GM13977 (cell line): ENCODE measurements at places on chromosomes 1 and 21.
A peak's percentile ranks its signal among the peaks of the same experiment; 100 is the strongest.

DNA sequence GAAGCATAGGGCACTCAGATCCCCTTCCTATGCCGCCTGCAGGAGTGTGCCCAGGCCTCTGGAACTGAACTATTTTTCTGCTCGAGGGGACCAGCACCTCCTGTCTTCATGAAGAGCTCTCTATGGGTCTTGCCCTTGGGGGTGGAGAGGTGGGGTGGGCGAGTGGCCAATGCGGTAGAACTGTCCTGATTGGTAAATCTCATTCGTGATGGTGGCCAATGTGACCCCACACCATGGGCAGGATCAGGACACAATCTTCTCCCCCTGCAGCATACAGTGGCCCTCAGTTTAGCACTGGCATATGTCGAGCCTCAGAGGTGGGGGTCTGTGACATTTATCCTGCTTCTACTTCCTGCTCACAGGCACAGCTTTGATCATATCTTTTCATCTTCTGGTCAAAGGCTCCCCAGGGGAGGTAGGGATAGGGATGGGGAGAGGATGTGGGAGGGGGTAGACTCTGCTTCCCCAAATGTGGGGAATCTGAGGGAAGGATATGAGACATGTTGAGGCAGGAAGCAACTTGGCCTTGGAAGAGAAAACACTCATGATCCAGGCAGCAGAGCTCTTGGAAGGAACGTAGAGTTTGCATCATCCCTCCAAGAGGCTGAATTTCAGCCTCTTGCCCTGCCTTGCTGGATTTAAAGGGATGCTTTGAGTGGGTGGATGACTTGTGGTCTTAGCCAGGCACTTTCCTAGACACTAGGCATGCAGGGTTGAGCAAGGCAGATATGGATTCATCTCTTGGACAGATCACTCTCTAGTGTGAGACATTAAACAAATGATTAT, 81.8 kb downstream of the LAMC2 start:
- DNase-seq: no peak

DNA sequence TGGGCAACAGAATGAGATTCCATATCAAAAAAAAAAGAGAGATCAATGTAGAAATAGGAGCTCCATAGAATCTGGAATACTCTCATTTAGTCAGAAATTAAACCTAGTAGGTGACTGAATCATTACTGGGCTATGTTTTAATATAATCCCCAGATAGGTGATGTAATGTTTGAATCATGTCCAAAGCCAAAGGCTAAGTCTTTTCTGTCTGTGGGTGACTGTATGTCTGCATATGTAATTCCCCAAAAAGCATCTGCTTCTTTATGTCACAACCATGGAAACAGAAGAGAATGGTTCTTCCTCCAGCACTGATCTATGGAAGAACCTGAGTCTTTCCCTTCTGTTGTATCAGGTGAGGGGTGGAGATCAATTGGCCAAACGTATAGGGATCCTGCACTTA, 5.8 kb downstream of the LAMC2 start:
- no peak for DNase-seq

DNA sequence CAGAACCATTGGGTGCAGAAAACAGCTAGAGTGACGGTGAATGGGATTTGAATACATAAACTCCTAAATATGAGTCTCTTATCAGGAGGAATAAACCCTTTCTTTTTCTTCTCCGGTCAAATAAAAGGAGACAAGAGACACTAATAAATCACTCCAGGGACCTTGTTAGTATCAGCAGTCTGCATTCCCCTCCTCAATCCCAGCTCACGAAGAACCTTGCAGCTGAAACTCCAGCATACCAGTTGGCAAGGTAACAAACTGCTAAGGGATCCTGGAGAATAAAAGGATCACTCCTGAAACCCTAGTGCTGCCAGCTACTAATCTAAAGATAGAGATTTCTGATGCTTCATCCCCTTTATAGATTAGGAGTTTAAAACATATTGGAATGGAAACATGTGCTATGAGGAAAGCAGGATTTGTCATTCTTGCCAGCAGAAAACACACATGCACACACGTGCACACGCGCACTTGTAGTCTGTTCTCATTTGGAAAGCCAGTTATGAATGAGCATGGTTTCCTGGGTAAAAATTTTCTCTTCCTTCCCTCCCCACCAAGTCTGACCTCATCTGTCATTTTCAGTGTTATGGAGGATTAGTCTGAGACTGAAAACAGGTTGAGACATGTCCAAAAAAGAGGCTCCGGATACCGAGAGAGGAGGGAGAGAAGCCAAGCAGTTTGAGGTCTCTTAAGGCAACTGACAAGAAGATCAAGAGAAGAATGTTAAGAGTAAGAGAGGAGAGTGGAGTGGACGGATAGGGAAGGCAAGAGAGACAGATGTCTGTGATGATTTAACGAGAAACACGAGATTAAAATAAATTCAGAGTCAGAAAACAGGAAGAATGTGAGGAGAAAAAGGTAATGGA, 10.9 kb downstream of the IER5 start:
- peak; percentile 61 for DNase-seq

- no peak for DNase-seq
Measured at GRCh38 chr1:235887676-235888075, 21.0 kb upstream of the LYST start.

- DNase-seq: no peak
Measured at GRCh38 chr1:186511761-186512637, 51.1 kb upstream of the PDC start.

DNA sequence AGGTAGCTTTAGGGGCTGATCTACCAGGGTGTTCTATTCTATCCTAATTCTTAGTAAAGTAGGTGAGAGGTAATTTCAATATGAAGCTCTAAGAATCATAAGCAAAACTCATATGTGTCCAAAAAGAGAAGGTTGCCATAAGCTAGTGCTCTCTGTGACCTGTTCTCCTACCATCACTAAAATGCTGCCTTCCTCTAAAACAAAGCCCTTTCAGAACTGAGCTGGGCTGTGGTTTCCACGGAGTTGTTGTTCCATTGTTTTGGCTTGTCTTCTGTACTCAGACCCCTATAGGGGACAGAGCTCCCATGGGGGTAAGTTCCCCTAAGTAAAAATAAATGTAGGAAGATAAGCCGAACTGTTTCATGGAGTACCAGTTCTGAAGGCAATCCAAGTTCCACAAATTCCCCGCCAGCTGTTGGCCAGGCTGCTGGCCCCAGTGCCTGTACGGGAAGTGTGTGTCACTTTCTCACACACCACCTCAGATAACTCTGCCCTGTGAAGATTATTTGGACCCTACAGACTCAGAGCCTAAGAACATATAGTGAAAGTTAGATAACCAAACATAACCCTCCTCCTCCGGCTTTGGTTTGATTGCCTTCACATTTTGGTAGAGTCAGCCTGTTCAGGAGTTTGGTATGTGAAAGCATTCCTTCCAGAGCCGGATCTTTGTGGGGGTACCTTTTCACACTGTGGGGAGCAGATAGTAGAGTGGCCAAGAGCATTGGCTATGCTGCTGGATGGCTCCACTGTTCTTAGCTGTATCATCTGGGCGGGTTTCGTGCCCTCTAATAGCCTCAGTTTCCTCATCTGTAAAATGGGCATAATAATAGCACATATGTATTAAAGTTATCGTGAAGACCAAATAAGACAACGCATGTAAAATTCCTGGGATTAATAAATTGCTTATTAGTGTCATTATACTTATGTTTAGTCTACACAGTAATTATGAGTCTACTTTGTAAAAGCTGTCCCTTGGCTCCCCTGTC, 10.8 kb downstream of the DPT start:
- no peak for DNase-seq

DNA sequence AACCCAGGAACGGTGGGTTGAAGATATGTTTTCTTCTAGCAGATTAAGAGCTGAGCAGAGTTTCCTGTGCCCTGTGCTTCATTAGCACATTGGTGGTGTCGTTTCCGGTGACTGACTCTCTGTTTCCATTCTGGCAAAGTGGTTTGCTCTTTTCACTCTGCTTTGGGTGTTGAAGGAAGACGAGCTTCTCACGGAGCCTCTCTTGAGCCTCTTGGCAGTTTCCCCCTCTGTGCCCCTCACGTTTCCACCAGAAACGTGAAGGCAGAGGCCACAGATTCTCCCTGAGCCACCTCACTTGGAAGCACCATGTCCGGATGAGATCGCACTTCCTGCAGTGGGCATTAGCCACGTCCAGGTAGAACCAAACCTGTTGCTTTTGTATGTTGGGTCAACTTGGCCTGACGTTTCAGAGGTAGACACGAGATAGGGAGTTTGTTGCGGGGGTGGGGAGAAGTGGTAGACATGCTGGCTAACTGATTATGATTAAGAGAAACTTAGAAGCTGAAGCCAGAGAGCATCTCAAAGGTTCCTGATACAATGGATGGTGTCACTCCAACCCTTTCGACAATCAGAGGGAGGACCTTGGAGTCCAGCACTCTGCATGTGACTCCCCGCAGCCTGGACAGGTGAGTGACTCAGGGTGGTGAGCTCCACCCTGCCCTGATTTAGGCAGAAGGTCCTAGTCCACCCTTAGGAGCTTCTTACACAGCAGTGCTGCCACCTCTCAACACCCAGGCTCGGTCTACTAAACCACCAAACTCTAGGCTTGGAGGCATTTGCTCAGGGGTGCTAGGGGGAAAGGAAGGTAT, at the start of gene LAX1:
Gene LAX1, plus strand, starts transcription at position 155 of the 809 bp plus-strand sequence. Its CDS starts 383 bp downstream, at position 538.
- DNase-seq: peak; percentile 55

DNA sequence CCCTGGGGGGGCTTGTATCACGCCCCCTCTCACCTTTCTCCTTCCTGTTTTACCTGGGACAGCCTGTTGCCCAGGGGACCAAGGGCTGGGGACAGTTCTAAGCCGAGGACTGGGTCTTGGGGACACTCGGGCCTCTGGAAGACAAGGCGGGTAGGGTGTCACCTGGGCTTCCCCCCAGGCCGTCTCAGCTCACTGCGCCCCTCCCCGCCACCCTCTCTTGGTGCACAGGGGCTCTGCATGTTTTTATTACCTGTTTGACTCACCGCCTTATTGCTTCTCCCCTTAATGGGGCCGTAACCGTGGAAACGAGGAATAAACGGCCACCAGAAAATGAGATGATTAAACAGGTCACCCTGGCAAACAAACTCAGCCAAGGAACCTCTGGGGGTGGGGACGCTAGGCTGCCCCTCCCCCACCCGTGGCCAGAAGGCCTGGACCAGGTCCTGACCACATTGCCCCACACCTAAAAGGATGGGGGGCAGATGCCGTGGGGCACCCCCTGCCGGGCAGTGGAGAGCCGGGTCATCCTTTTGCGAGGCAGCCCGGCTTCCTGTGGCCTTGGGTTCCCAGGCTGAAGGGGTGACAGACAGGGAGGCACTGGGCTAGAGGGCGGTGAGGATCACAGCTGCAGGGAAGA, 109.9 kb downstream of the CASZ1 start:
- no peak for DNase-seq

GRCh38 chr1:21200767-21201166, 24.1 kb upstream of the EIF4G3 start:
- no peak for DNase-seq

- no peak for DNase-seq
Measured at GRCh38 chr1:169041366-169041765, 65.1 kb upstream of the ATP1B1 start.

- DNase-seq: no peak
Measured at GRCh38 chr1:106986603-106987002, 69.9 kb upstream of the PRMT6 start.

DNA sequence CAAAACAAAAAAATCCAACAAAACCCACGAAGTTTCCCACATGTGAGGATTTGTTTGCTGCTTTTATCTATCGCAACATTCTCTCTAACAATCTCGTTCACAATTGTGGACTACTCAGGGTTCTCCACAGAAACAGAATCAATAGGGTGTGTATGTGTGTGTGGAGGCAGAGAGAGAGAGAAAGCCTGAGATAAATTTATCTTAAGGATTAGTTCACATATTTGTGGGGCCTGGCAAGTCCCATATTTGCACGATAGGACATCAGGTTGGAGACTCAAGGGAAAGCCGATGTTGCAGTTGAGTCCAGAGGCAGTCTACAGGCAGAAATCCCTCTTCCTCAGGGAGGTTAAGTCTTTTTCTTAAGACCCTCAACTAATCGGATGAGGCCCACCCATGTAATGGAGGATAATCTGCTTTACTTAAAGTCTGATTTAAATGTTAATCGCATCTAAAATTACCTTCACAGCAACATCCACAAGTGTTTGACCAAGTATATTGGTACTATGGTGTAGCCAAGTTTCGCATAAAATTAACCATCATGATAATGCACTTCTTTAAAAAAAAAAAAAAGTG, 31.7 kb downstream of the ADAMTS1 start:
- no peak for DNase-seq

DNA sequence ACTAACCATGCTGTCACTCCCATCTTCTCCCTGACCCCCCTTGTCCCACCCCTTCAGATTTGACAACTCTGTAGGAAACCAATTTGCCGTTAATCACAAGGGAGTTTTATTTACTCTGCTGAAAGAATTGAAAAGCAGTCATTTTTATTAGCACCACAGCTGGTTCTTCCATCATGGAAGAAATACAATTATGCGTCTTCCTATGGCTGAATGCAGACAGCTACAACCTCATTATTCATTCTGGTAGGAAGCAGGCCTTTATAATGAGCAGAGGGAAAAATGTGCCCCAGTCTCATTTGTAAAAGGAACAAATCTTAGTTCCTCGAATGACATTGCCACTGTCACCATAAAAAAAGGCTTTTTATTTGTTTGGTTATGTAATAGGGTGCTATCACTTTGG, 35.2 kb downstream of the JUN start:
- DNase-seq: no peak

- no peak for DNase-seq
Measured at GRCh38 chr1:11836955-11837766, 10.4 kb downstream of the NPPA start.

DNA sequence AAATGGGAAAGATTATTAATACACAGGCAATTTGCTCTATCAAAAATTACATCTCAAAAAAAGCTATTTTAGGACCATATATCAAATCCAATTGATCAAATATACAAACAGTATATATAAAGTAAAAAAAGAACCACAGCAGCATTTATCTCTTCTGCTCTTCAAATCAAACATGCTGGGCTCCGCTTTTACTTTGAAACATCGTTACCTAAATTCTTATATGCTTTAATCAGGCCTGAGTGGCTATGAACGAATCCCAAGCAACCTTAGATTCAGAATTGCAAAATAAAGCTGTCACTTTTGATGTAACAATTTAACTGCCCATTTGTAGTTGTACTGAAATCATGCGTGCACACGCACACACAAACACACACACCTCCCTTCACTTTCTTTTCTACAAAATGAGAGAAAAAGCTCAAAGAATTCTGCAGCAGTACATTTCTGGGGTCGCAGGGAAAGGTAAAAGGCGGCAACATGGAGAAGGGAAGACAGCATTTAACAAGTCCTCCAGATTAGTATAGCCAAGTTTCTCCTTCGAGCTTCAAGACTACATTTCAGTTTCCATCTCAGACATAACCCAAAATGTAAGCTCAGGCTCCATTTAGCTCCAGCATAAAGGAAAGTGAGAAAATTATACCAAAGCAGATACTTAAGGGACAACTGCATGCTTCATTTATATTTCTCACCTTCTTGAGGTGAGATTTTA, 92.2 kb upstream of the TTC39A start:
- no peak for DNase-seq
